Glomerular endothelial cell (primary cell): ENCODE measurements at places on chromosomes 12 and 14. TPM values are rescaled to one million over a fixed set of nuclear protein-coding genes. Genes with fewer than 3 reads are reported as not detected.

TAS2R42 gene
- not detected in 2 replicates for total RNA-seq

MGST1 gene
- 4.7 and 26.9 TPM in 2 replicates for total RNA-seq

SUOX gene
- 13.3 and 14.3 TPM in 2 replicates for total RNA-seq

BHLHE41 gene
- total RNA-seq = 2.7 and 4.4 TPM in 2 replicates

PIP4P1 gene
- 14.8 and 20.9 TPM in 2 replicates for total RNA-seq

ADCY6 gene
- 37.6 and 48.5 TPM in 2 replicates for total RNA-seq

ADAMTS20 gene
- not detected in 2 replicates for total RNA-seq

NAV3 gene
- 16.5 and 40.1 TPM in 2 replicates for total RNA-seq

ADAM20 gene
- 0.10 and 0.47 TPM in 2 replicates for total RNA-seq

GLT8D2 gene
- total RNA-seq = 2.3 and 3.8 TPM in 2 replicates

SERPINA12 gene
- total RNA-seq = not detected in 2 replicates

GPR132 gene
- total RNA-seq = 0.82 TPM in 1 of 2 replicates, not detected in the other

AHNAK2 gene
- 47.2 and 79.6 TPM in 2 replicates for total RNA-seq

ALX1 gene
- total RNA-seq = 0.64 TPM in 1 of 2 replicates, not detected in the other

PIWIL1 gene
- 0.10 TPM in 1 of 2 replicates, not detected in the other for total RNA-seq

GYS2 gene
- not detected in 2 replicates for total RNA-seq

KRT6B gene
- total RNA-seq = not detected in 2 replicates

ARHGDIB gene
- 272 and 438 TPM in 2 replicates for total RNA-seq

ACTR6 gene
- total RNA-seq = 11.9 and 14.1 TPM in 2 replicates

NUDT4 gene
- 86.9 and 181 TPM in 2 replicates for total RNA-seq

ALG10B gene
- total RNA-seq = 4.1 and 5.3 TPM in 2 replicates

HOXC6 gene
- total RNA-seq = 0.10 and 0.70 TPM in 2 replicates
